ENCODE measurements at places on chromosomes 5 and 9.

GRCh38 chr9:128358861-128359260 lies 12.3 kb upstream of the URM1 start:
- DNase-seq = no peak

- no peak for DNase-seq
Measured at GRCh38 chr5:173741729-173742431, 125.4 kb upstream of the BOD1 start.

DNA sequence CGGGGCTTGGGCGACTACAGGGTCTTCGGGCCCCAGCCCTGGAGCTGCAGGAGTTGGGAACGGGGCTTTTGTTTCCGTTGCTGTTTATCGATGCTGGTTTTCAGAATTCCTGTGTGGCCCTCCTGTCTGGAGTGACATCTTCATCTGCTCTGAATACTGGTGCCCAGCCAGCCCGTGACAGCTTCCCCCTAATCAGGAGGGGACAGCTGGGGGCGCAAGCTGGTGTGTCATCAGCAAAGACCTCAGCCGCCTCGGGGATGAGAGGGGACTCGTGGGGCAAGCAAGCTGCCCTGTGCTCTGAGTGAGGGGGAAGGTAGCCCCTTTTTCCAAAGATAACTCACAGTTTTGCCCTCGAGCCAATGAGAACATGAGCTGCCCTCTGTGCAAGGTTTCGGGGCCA lies 110.7 kb downstream of the RXRA start:
- DNase-seq = no peak

DNA sequence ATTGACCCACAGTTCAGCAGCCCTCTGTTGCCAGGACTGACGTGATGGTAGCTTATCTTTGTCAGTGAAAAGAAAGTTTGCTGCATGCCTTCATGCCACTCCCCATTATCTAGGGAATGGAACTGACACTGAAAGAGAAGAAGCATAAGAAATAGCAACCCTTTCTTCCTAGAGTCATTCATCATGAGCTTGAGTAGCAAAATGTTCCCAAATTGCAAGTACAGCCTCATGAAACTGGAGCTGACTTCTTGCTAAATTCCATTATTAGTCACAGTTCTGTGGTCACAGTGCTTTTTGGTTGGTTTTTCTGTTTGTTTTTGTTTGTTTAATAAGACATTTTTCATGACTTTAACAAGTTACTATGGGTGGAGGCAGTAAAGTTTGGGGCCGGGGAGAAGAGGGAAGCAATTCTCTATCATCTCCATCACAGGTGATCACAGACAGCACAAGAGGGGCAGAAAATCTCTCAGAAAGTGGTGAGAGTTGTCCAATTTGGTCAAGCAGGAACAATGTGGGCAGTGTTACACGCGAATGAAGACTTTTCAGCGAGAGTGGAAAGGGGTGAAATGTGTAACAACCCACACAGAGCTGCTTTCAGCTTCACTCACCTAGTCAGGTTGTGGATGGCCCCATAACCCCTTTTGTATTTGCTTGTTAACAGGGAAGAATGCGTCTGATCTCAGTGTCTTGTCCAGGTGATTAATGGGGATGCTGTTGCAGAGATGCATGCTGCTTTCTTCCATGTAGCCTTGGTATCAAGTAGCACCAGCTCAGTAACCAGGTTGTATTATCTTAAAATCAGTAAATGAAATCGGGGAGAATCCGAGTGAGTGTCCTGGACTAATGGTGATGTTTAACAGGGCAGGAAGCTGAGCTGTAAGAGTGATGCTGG lies 440.4 kb downstream of the DMRT2 start:
- no peak for DNase-seq

GRCh38 chr9:14907360-14907685 lies 2.9 kb downstream of the FREM1 start:
- DNase-seq = no peak

- no peak for DNase-seq
Measured at GRCh38 chr9:88007291-88007650, 32.9 kb upstream of the CDK20 start.

DNA sequence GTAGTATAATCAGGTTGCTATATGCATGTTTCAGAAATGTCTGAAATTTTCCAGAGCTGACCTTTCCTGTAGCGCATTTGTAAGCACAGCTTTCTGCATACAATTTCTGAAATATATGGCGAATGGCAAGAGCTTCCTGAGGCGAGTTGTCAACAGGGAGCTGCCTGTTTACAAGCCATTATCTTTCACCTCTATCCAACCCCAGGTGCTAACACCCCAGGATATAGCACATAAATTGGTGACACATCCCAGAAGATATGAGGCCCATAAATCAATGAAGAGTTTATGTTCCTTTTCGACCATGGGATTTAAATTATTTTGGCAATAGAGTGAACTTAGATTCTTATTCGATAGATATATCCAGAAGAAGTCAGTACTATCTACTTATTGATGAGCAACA lies 379.8 kb downstream of the KDM4C start:
- DNase-seq = no peak

GRCh38 chr5:138459311-138459933 lies 5.9 kb upstream of the EGR1 start:
- no peak for DNase-seq

GRCh38 chr5:172789687-172790495 lies 18.9 kb upstream of the DUSP1 start:
- no peak for DNase-seq

GRCh38 chr5:15393146-15393545 lies 106.8 kb upstream of the FBXL7 start:
- DNase-seq = no peak

DNA sequence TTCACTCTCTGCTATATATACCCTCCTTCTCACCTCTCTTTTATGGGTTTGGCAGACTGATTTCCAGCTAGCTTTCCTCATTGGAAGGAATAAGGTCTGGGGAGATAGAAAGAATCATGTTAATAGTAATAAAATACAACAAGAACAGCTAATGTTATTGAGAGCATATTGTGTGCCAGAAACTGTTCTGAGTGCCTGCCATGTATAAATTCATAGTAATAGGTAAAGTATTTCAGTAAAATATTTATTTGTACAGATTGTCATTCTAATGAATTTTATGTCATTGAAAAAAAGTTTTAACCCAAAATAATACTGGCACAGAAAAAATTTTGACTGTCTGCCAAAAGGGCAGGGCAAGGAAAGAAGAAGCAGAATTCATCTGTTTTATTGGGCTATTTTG lies 834.9 kb upstream of the ZNF608 start:
- no peak for DNase-seq

DNA sequence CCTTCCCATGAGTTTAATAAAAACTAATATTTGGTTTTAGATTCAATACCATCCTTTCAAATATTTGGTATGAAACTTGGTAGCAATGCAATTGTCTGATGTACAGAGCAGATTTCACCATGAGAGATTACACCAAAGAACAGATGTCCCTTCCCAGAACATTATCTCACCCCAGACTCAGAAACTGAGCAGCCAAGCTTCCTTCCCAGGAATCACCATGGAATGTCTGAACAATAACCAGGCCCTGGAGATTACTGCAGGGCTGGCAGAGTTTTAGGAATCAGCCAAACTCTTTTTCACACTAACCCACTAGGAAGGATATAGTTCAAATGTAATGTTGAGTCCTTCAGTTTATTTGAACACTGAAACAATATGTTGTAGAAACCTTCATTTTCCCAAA lies 23.9 kb downstream of the CLTA start:
- no peak for DNase-seq

DNA sequence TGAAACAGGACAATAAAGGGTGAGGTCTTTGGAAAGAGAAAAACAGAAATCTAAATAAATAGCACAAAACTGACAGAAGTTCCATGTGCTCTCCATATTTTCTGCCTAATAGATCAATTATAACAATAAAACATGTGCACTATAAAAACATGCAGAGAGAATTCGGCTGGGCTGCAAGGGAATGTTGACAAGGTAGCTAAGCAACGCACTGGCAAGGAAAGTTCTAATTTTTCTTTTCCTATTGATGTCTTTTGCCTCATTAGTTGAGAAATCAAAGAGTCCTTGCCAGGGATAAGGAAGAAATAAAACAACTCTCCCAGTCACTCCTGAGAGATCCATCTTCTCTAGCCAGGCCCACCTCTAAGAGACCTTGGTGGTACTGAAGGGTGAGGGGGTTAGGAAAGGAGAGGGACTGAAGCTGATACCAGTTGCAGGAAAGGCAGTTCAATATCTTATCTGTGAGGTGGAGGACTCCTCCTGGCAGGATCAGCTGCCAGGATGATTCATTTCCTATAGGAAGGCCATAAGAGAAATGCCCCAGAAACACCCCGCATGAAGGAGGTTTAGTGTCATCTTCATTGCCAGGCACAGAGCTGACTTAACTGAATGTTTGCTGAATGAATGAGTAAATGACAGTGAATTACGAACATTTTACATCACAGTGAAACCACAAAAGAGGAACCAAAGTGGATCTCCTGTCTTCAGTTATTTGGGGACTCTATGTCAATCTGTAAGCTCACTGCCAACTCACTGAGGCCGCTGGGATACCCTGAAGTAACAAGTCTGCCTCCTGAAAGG lies 63.7 kb upstream of the IFNK start:
- peak; percentile 30 for DNase-seq

DNA sequence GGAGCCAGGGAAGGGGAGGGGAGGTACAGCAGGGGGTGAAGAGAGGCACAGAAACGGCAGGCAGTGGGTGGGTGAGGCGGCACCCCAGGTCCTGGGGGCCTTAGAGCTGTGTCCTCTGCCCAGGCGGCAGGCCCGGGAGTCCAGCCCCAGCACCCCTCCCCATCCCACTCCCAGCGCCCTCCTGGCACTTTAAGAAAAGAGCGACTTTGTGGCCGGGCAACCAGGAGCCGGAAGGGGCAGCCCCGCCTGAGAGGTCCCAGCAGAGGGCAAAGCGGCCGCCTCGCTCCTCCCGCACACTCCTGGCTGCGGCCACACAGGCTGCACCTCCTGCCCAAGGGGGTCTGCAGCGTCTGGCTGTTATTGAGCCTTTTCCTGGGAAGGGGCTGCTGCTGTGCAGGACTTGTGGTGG lies 42.6 kb downstream of the NACC2 start:
- DNase-seq = peak; percentile 14

- no peak for DNase-seq
Measured at GRCh38 chr9:129574911-129575585, 45.9 kb downstream of the C9orf50 start.

- no peak for DNase-seq
Measured at GRCh38 chr9:137077758-137078693, 709 bp downstream of the UAP1L1 start.

GRCh38 chr5:77312413-77312812 lies 101.9 kb downstream of the PDE8B start:
- DNase-seq = no peak

DNA sequence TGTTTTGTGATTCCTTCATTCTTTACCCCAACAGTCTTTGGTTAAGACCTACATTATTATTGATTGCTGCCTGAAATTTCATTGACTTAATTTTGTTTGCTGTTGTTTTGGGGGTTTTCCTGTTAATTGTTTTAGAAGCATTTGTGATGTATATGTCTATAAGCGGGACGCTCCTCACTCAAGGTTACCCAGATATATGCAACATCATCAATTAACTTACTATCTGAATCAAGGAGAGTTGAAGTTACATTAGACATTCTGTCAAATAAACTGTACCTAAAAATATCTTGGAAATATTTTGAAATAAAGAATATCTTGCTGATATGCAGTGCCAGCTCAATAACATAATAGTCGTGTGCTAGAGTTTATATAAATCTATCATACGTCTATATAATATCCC lies 125.9 kb upstream of the CDH18 start:
- DNase-seq = no peak

GRCh38 chr5:39020458-39020857 lies 53.7 kb downstream of the RICTOR start:
- DNase-seq = no peak

- no peak for DNase-seq
Measured at GRCh38 chr9:69675563-69675962, 3.4 kb upstream of the APBA1 start.
